Stimulated activated CD8-positive, alpha-beta memory T cell treated with anti-CD3 and anti-CD28 coated beads, Interleukin-2, amount 100 ng/mL, for 48 hours (primary cell): ENCODE measurements at places on chromosomes 2 and 18.

- no peak for DNase-seq
Observed at GRCh38 chr2:19746137-19746600, 155.6 kb downstream of the TTC32 start.

DNA sequence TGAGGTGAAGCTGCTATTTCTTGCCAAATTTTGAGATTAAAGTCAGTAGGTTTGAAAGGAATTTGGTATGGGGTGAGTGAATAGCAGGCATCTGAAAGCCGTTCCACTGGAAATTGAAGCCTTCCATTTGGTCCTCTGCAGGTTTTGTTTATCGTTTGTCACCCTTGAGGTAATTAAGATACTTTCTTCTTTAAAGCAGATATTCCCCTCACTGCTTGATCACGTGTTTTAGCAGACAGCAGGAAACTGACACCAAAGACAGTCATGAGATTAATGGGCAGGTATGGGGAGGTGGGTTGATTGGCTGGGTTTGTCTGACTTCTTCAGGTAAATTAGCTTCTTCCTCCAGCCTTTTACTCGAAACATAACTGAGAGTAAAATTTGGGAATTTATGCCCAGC is 10.7 kb downstream of the LPIN1 start:
- DNase-seq, result no peak

DNA sequence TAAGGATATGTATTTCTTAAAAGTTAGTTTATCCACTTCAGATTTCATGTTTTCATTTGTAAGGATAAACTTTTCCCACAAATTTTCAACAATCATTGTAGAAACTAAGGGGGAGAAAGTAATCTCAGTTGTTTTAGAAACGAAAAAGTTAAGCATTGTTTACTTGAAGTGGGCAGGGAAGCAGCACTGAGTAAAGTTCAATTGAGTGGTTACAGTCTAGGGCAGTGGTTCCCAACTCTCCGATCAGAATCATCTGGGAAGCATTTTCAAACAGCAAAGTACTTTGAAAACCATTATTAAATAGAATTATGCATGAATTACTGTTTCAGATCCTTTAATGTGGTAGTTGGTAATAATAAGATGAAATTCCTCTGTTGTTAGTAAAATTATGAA is 12.5 kb downstream of the MRPL35 start:
- DNase-seq, result no peak

DNA sequence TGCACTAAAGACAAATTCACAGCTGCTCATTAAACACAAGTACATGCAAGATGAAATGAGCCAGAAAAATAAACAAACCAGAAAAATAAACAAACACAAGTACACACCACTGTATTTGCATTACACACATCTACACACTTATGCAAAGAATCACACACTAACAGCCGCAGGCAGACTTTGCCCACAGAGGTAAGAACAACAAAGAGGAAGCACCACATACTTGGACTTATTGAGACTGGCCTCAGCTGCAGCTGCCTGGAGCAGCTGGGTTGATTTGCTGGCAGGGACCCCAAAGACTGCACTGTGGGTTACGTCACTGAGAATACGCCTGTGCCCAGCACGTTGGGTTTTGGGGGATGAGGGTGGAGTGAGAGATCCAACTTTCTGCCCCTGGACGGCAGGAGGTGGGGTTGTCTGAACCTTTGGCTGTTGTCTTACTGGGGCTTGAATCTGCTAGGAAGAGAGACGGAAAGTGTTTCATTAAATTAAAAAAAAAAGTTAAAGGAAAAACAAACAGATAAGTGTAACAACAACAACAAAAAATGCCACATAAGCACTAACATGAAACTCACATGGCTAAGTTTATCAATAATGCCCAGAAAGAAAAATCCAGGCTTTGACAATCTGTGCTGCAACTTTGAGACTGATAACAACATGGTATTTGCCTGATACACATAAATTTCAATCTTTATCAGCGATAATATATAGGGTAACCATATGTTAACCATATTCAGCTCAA is 71.9 kb upstream of the NFU1 start:
- no peak for DNase-seq

DNA sequence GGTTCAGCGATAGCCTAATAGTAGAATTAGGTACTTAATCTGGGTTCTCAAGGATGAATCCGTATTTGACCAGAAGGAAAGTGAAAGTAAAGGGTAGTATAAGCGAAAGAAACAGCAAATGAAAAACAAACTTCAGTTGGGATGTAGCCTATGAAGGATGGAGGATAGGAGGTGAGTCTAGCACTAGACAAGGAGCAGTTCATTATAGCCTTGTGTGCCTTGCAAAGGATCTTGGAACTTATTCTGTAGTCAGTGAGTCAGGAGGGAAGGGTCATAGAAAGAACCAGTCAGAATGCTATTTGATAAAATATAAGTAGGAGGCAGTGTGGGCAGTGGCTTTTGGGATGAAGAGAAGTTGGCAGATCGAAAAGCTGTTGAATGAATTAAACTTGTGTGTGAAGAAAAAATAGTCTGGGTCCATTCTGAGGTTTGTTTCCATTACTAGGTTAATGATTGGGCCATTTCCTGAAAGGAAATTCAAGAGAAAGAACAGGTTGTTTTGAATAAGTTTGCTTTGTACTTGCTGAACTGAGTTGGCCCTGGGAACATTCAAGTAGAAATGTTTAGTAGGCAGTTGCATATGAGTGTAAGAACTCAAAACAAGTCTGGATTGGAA is 48.5 kb downstream of the ANKRD12 start:
- DNase-seq, result no peak

DNA sequence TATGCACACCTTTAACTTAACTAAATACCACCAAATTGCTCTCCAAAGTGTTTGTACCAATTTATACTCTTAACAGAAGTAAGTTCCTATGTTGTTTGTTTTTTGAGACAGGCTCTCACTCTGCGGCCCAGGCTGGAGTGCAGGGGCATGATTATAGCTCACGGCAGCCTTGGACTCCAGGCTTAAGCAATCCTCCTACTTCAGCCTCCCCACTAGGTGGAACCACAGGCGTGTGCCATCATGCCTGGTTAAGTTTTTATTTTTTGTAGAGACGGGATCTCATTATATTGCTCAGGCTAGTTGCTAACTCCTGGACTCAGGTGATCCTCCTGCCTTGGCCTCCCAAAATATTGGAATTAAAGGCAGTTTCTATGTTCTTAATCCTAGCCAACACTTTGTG is 13.1 kb upstream of the NAB1 start:
- DNase-seq, result no peak

DNA sequence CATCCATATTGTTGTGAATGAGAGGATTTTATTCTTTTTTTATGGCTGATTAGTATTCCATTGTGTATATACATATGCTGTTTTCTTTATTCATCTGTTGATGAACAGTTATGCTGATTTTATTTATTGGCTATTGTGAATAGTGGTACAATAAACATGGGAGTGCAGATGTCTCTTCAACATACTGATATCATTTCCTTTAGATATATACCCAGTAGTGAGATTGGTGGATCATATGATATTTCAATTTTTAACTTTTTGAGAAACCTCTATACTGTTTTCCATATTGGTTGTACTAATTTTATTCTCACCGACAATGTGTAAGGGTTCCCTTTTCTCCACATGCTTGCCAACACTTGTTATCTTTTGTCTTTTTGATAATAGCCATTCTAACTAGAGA is 144.5 kb downstream of the ADCYAP1 start:
- no peak for DNase-seq

DNA sequence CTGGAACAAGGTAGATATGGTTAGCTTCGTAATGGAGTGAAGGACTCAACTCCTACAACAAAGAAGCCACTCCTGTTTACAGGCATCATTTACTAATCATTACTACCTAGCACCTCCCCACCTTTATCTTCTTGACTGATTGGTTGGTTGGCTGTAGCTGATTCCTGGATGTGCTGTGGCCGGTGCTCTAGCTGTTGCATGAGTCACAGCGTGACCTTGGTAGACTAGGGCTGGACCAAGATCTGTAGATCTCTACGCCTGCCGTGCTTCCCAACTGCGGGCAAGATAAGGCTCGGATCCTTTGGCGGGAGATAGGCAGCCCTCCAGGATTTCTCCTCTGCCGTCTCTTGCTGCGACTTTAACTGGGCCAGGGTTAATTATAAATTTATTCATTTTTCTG is 194.3 kb upstream of the SOX11 start:
- no peak for DNase-seq
